NCI-H524 (cell line): ENCODE measurements at places on chromosomes 12 and 14.

DNA sequence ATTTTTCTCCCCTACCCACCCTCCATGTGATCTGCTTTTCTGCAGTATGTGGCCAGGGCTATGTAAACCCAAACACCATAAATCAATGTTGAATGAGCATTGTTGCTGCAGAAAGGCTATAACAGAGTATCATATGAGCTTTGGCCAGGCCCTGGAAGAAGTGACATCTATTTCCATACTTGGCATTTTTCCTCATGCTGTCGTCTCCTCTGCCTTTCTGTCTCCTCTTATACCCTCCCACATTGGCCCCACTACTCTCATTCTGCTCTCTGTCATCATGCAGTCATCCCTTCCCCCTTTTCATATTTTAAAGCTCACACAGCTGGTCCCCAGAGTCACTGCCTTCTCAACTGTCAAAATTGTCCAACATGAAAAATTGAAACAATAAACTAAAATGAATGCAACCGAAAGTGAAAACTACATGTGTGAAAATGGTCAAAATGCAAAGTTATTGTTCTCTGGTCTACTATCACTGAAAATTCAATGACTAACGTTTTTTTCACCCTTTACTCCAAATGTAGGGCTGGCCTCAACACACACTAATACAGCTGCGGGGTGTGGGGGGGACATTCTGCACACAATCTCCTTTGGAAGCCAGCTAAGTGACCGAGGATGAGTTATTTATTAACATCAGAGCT, 290.7 kb upstream of the TMPO start:
- DNase-seq = no peak

- DNase-seq = peak; percentile 13
These were observed 1.8 kb downstream of the ELK3 start for GRCh38 chr12:96195845-96196451.

- DNase-seq = no peak
These were observed 2.6 kb upstream of the EVL start for GRCh38 chr14:100062590-100062989.

- DNase-seq = no peak
These were observed at the start of gene PIK3C2G for GRCh38 chr12:18261273-18261672. TSS of gene PIK3C2G (plus strand) at chr12:18261518. CDS start at chr12:18282082, 20,564 bp downstream.

DNA sequence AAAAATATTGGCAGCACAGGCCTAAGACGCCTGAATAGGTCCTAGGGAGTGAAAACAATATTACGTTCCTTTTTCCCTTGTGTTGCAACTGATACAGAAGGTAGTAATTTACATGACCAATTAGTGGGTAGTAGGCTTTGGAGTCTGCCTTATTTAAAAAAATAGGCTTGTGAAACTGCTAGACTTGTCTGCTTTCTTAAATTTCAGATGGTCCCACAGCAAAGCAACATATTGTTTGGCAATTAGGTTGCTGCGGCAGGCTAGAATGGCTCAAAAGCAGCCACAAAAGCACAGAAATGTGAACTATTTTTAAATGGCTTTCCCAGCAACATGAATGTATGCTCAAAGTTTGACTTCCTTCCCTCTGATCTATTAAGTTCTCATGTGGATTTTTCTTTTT, 211.9 kb downstream of the TTC8 start:
- DNase-seq = no peak

- DNase-seq = no peak
These were observed 3.2 kb downstream of the SPTLC2 start for GRCh38 chr14:77613201-77613600.

GRCh38 chr12:22709292-22709691, 84.3 kb downstream of the ETNK1 start:
- DNase-seq = peak; percentile 61

DNA sequence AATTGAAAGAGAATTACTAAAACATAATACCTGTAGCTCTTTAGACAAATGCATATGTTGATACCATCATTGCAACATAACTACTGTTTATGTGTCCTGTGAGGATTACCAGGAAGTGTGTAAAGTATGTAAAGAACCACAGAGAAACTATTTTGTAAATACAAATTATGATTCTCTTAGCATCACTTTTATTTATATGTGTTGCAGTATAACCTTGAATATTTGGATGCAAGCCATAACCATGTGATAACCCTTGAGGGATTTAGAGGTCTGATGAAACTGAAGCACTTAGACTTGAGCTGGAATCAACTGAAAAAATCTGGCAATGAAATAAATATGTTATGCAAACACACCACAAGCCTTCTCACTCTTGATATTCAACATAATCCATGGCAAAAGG, 77.5 kb downstream of the LRRC9 start:
- DNase-seq = no peak

- no peak for DNase-seq
These were observed 90.9 kb upstream of the DCN start for GRCh38 chr12:91273560-91273959.

GRCh38 chr12:66321435-66321834, 19.1 kb downstream of the HELB start:
- DNase-seq = no peak

GRCh38 chr14:30957813-30958370, 67.6 kb upstream of the AP4S1 start:
- no peak for DNase-seq

DNA sequence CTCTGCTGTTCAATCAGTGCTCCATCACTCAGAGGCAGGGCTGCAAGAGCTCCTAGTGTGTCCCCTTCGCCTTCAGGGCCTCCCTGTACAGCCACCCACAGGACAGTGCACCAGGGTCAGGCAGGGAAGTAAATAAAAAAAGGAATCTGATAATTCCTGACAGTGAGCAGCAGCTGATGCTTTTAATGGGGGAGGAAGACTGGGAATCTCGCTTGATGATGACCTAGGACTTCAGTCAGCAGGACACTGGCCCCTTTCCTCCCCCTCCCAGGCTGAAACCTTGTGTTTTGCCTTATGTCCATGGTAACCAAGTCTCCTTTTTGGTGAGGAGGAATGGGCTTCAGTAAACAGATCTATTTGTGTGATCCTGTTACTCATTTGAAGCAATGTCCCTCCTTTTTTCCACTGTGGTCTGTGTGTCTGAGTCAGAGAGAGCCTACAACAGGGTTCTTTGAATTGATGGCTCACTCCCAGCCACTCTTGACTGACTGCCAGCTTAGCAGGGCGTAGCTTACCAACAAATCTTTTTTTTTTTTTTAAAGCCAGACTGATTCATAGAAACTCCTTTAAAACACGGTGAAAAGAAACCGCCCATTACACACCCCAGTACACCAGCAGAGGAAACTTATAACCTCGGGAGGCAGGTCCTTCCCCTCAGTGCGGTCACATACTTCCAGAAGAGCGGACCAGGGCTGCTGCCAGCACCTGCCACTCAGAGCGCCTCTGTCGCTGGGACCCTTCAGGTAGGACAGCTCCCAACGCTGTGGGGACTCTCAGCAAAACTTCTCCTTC, at the start of gene EMP1:
TSS of gene EMP1 (plus strand) at position 597 of the 792 bp plus-strand sequence. CDS start 14,785 bp downstream, outside the sequence.
- DNase-seq = no peak

GRCh38 chr14:63454863-63455622, 88.1 kb downstream of the PPP2R5E start:
- no peak for DNase-seq

- DNase-seq = no peak
These were observed 62.5 kb downstream of the ETNK1 start for GRCh38 chr12:22687361-22688076.

GRCh38 chr14:65753061-65753460, 340.5 kb downstream of the FUT8 start:
- DNase-seq = no peak

DNA sequence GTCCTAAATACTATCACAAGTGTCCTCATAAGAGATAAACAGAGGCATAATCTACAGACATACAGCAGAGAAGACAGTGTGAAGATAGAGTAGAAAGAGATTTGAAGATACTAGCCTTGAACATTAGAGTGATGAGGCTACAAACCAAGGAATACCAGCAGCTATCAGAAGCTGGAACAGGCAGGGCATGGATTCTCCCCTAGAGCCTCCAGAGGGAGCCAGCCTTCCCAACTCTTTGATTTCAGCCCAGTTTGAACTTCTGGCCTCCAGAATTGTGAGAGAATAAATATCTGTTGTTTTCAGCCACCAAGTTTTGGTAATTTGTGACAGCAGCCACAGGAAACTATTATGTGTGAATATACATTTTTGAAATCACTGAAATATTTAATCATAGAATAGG, 47.2 kb downstream of the CCDC91 start:
- no peak for DNase-seq

DNA sequence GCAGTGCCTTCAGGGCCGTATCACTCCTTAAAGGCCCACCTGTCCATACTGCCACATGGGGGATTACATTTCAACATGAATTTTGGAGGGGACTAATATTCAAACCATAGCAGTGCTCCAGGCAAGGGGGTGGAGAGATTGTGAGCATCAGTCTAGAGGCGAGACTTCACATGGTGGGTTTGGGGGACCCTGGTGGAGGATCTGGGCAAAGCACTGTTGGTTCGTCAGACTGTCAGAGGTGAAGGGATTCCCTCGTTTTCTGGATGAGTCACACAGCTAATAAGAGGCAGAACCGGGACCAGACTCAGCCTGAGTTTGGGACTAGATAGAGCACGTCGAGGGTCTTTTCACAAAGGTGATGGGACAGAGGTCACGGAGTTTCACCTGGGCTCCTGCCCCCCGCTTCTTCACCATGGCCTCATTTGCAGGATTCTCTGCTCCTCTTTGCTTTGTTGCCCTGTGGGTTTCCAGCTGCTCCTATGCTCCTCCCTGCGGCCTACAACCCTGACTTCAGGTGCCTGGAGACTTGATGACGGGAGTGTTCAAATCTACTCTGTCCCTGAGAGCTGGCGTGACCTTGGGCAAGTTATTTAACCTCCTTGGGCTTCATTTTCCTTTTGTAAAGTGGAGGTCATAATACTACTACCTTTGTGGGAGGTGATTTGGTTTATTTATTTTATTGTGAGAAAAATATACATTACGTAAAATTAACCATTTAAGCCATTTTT, 41.5 kb downstream of the TEAD4 start:
- DNase-seq = peak; percentile 35

- peak; percentile 89 for DNase-seq
These were observed 28.8 kb downstream of the SPRING1 start for GRCh38 chr12:116708826-116709756.

GRCh38 chr14:35042632-35043031, 3.4 kb upstream of the FAM177A1 start:
- DNase-seq = no peak

DNA sequence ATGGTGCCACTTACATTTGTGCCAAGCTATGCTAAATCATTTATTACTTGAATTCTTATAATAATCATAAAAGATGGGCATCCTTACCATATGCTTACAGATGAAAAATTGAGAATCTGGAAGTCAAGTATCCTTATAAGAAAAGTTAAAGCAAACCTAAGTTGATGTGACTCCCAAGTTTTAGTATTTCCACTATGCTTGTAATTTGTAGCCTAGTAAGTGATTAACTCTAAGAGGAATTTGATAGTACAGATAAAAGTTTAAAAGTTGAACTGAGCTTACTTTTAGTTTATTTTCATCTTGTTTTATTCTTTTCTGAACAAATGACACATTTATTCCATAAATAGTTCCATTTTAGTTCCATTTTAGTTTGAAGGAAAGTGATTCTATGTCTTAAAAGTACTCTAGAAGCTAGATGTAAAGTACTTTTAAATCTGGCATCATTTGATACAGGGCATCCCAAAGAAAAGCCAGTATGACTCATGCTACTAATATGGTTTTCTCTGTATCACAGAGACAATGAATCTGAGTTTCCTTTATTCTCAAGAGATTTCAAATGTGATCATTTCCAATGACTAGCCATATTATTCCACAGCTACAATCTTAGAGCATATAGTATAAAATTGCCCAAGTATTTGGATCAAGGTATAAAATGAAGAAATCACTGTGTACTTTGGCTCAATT, 596.0 kb downstream of the SLC16A7 start:
- DNase-seq = no peak

- peak; percentile 94 for DNase-seq
These were observed 96.0 kb downstream of the SRGAP1 start for GRCh38 chr12:63940310-63941005.

- no peak for DNase-seq
These were observed 467.3 kb downstream of the NRXN3 start for GRCh38 chr14:78637489-78637888.

- DNase-seq = no peak
These were observed 86.4 kb upstream of the NTF3 start for GRCh38 chr12:5345534-5345933.

GRCh38 chr12:56998316-56998715, 8.0 kb downstream of the ZBTB39 start:
- no peak for DNase-seq

- peak; percentile 40 for DNase-seq
These were observed 26.2 kb downstream of the TMEM30B start for GRCh38 chr14:61254808-61255526.

GRCh38 chr14:104519721-104520120, 59.8 kb upstream of the C14orf180 start:
- DNase-seq = no peak

- DNase-seq = no peak
These were observed 15.9 kb downstream of the ANKRD13A start for GRCh38 chr12:110015132-110015531.

DNA sequence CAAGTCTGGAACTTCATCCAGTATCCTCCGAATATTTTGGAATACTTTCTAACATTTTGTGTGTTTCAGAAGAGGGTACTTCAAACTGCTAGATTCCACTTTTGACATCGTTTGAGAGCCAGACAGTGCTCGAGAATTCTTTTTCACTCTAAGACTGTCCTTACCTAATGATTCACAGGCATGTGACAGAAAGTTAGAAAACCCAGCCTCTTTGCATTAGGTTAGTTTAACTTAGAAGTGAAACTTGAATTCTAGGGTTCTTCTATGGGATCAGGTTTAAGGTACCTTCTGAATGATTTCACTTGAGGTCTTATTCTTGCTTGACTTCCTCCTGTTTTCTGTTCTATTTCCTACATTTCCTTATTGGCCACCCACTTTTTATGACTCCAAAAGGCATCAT, 431.8 kb downstream of the SLC6A15 start:
- DNase-seq = no peak

DNA sequence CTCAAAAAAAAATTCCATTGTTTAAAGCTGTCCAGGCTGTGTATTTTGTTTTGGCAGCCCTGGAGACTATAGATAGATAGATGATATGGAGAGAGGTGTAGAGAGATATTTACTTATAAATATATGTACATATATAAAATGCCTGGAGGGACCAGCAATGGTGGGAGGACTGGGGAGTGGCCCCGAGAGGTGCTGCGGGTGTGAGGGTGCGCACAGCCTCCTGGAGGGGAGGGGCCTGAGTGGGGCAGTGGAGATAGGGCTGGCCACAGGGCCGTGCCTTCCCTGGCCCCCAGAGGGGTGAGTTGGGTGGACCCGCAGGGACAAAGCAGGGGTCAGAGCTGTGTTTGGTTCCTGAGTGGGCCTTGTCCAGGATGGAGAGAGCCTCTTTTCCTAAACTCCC, 6.5 kb downstream of the ADSS1 start:
- no peak for DNase-seq

- no peak for DNase-seq
These were observed 2.2 kb upstream of the CSAD start for GRCh38 chr12:53182903-53183302.

- DNase-seq = no peak
These were observed 16.1 kb upstream of the NUDT14 start for GRCh38 chr14:105197211-105197641.

GRCh38 chr14:55505846-55506245, 65.4 kb upstream of the TBPL2 start:
- no peak for DNase-seq

GRCh38 chr12:98074286-98074685, 441.1 kb upstream of the TMPO start:
- DNase-seq = no peak
